Activated T-cell treated with anti-CD3 and anti-CD28 coated beads for 4 hours (primary cell): ENCODE measurements at places on chromosomes 11 and 22.

DNA sequence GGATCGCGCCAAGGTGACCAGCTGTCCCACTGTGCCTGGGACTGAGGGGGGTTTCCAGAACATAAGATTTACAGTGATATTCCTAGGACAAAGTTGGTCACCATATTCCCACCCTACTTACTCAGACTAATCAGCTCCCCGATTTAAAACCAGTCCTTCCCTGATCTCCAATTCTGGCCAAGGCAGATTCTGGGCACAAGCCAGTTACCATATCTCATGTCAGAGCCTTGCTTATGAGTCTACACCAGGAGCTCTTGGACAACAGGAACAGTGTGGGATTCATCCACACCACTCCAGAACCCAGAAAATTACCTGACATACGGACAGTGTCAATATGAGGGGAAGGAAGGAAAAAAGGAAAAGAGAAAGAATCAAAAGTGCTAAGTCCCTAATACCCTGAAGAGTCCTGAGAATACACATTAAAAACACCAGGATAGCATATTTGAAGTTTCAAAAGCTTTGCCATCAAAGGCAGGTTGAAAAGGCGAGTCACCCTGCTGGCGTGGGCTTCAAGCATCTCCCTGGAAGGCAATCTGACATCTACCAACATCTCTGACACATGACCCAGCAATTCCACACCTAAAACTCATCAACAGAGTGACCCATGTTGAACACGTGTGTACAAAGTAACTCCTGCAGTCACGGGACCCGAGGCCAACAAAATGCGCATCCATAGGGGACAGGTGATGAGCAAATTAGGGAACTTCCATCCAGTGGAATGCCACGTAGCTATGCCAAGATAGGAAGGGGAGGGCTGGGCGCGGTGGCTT lies 8.0 kb upstream of the IL2RB start:
- DNase-seq, result no peak

GRCh38 chr22:37335806-37336199 lies 53.5 kb downstream of the CYTH4 start:
- DNase-seq, result no peak

- no peak for DNase-seq
Observed at GRCh38 chr11:35420371-35420770, 1.0 kb upstream of the SLC1A2 start.

DNA sequence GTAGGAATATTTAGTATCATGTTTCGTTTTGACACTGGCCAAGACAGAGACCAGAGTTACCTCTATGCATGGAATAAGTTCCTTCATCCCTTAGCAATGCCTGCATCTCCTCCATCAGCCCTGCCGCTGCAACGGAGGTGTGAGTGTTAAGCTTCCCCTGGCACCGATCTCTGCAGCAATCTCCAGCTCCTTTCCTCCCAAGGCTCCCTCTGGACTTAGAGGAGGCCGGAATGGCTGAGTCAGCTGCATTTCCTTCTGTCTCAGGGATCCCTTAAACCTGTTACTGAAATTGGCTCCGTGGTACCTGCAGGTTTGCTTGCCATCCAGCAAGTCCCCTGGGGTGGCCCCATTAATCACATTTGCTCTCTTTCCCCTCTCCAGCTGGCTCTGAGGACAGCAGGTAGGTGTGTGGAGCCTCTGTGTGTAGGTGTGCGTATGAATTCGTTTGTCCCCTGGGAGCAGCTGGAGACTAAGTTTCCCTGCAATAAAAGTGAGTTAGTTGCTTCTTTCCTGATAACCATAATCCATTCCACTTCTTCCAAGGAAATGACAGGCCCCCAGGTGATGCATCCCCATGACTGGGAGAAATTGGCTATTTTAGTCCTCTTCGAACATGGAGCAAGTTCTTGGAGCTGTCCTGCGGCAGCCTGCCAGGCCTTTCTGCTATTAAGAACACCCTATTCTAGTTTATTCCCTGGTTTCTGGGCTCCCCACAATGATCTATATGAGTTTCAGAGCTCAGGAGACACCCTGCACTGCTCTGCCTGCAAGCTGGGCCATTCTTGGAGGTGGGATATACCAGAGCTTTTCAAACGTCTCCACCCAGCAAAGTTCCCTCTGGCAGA lies 457.2 kb upstream of the CADM1 start:
- DNase-seq, result no peak

- no peak for DNase-seq
Observed at GRCh38 chr11:64869571-64870175, 8.7 kb downstream of the EHD1 start.

GRCh38 chr11:125236072-125236825 lies 71.7 kb downstream of the PKNOX2 start:
- no peak for DNase-seq

- no peak for DNase-seq
Observed at GRCh38 chr11:776263-776560, 1.1 kb downstream of the GATD1 start.

GRCh38 chr11:124863826-124864165 lies 1.4 kb upstream of the ROBO3 start:
- no peak for DNase-seq

- DNase-seq, result no peak
Observed at GRCh38 chr11:117175104-117175503, 3.4 kb upstream of the SIDT2 start.

DNA sequence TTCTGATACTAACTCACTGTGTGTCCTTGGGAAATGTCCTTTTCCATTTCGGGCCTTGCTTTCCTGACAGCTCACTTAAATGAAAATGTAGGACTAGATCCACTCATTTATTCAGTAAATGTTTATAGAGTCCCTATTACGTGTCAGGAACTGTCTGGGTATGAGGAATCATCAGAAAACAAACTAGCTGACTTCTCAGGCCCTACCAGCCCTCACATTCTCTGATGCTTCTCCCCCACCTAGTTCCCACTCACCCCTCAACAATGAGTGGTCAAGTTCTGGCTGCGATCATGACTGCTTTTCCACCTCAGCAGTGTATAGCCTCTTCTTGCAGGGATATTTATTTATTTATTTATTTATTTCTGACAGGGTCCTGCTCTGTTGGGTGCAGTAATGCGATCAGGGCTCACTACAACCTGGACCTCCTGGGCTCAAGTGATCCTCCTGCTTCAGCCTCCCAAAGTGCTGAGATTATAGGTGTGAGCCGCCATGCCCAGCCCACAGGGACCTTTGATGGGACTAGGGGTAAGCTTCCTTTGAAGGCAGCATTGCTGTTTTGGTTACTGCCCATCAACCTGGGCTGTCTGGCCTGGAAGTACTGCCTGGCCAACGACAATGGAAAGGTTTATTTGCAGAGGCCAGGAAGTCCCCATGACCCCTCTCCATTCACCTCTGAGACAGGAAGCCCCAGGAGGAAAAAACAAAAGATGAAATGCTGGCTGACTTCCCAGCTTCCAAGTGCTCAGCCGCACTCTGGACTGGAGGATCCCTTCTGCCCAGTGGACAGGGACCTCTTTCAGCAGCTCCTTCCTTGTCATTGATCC lies 33.1 kb upstream of the POLD3 start:
- no peak for DNase-seq

GRCh38 chr11:74278721-74279161 lies 32.7 kb downstream of the P4HA3 start:
- DNase-seq, result no peak

DNA sequence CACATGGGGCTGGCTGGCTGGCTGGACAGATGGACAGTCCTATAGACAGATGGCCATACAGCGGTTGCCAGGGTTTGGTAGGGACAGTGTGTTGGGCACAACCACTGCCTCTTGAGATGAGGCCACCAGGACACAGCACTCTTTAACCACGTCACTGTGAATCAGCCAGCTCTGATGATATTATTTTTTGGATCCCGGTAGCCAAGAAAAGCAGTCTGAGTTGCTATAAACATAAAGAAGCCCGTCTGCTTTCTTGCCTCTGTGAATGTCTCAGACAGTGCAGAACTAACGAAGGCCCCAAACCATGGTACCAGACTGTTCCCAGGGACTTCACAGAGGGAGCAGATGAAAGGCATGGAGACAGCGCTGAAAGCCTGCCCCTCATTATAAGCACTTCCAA lies 115.9 kb upstream of the CSNK2A3 start:
- DNase-seq, result no peak

- no peak for DNase-seq
Observed at GRCh38 chr11:70244698-70245097, 25.8 kb upstream of the PPFIA1 start.

GRCh38 chr11:106553304-106553703 lies 465.0 kb downstream of the GUCY1A2 start:
- no peak for DNase-seq

GRCh38 chr11:96319898-96320656 lies 22.9 kb downstream of the MAML2 start:
- DNase-seq, result no peak

GRCh38 chr11:111665777-111666176 lies 63.5 kb downstream of the SIK2 start:
- no peak for DNase-seq

GRCh38 chr22:26164174-26164573 lies 5.1 kb upstream of the SEZ6L start:
- no peak for DNase-seq

DNA sequence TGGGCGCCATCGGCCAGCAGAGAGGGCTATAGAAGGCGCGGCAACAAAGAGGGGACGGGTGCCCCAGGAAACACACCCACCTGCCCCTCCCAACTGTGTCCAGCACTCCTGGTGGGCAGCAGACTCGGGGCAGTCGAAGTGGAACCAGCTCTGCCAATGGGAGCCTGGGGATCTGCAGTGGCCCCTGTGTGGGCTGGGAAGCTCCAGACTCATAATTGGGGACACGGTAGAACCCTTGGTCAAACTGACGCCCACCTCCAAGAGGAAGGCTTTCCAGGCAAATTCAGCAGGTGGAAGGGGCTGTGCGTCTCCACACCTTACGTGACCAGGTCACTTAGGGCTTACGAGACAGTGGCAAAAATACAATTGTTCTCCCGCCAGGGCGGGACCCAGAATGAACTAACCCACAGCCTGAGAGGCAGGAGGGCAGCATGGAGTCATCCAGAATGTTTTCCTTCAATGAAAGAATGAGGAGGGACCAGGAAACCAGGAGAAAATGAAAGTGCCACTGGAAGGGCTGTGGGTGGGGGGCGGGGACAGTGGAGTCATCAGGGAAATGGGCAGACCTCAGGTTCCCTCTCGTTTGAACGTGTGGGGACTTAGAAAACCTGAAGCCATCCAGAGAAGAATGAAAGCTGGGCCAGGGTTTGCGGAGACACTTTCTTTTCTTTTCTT lies 53.2 kb upstream of the SHANK2 start:
- DNase-seq, result no peak

DNA sequence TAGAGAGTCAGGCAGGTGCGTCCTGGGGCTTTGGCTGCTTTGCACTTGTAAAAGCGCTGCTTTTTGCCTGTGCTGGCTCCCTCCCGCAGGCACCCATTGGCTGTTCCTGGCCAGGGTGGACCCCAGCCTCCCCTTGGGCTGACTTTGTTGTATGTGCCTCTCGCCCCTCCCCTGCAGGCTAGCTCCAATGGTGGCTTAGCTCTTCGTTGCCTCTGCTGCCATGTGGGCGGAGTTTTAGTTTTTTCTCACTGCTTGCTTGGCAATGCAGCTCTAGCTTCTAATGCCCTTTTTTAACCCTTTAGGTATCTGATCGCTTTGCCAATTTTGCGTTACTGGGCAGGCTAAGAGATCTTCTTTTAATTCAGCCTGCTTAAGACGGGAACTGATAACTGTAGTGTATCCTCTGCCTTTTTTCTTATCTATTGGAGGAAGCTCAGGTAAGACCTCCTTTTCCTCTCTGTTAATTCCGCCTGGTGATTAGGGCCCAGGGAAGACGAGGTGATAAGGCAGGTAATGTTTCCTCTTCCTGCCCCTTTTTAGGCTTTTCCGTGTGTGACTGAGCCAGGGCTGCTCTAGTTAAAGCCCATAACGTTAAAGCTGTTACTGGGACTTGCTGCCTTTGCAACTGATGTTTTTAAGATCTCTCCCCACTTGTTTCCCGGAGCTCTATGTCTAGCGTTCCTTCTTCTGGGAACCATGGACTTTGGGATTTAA lies 11.7 kb upstream of the GLYATL1 start:
- DNase-seq, result no peak

DNA sequence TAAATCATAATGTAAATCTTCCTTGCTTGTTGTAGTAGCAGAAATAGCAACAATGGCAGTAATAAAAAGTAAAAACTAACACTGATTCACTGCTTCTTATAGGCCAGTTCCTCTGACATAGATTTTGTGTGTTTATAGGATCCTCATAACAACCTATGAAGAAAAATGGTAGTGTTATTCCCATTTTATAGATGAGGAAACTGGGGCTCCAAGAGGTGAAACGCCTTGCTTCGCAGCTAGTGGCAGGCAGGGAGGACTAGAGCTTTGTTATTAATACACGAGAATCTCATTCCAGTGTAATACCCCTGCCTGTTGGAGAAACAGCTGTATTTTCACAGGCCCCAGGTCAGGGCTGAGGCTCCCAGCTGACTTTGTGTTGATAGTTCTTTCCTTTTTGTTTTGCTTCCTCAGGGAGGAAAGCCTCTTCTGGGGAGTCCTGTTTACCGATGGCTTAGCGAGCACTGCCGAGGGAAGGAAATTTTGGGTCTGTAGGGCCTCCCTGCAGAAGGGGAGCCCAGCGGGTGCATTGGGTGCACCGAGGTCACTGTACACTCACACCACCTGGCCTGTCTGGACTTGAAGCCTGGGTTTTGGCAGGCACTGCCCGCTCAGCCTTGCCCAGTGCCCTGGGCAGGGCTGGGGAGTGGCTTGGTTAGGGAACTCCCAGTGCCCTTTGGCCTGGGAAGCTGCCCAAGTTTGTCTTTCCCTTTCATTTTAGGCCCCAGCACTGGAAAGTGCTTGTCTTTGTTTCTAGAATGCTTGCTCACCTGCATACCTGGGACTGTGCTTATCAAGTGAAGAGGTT lies 13.5 kb downstream of the KIAA1671 start:
- DNase-seq, result no peak

DNA sequence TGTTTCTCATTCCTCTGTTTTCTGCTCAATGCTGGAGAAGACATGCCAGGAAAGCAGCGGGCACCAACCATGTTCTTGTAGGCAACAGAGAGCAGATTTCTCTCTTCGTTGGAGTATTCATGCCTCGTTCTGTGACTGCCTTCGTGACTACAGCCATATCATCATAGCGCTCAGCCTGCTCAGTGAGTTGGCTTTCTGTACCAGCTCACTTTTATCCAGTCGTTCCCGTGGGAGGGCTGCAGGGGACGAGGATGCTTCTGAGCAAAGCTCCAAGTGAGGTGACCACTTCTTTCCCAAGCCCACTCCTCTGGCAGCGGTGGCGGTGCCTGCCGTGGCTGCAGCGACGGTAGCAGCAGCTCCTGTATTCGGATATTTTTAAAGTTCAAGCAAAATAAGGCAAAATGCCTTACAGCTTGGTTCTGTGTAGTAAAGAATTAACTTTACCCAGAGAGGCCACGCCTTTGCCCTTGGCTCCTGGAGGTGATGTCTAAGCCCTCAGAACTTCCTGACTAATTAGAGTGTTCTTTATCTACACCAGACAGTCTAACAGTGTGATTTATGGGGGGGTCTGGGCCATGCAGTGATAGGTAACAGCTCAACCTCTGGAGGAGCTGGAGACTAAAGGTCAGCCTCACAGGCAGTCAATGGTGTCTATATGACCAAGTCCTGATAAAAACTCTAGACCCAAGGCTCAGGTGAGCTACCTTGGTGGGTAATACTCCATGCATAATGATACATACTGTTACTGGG lies 35.3 kb downstream of the LDHAL6A start:
- DNase-seq, result no peak
